ENCODE measurements at places on chromosomes 5 and 9. TPM values are rescaled to one million over a fixed set of nuclear protein-coding genes. Genes with fewer than 3 reads are reported as not detected.

DNA sequence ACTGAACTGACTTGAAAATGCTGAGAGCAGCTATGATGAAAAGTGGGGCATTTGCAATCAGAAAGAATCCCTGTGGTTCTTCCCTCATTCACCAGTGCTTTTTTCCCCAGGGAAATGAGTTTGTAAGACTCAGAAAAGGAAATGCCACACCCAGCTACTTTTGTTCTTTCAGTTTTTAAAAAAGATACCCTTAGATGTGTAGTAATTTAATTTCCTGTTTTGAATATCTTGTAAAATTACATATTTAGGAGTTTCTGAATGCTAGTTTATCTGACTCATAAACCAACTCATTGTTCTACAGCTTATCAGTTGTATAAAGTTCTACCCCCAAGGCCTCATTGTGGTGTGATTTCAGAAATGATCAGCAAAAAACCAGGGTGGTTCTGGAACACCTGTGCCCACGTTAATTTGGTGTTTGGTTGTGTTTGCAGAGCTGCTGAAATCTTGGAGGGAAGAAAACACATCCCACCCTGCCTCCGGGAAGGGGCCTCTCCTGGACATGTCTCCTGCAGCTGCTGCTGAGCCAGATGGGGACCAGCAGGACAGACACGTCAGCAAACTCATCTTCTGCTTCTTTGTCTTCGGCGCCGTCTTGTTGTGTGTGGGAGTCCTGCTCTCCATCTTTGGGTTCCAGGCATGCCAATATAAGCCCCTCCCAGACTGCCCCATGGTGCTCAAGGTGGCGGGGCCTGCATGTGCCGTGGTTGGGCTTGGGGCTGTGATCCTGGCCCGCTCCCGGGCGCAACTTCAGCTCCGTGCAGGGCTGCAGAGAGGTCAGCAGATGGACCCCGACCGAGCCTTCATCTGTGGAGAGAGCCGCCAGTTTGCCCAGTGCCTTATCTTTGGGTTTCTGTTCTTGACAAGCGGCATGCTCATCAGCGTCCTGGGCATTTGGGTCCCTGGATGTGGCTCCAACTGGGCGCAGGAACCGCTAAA is 2.8 kb downstream of the TMEM171 start:
- peaks cover 39% of the 10 kb centered on the region for H3K4me1 ChIP-seq
- no peak overlapping the region for H3K4me3 ChIP-seq
- peaks cover 9% of the 10 kb centered on the region for H3K36me3 ChIP-seq
- H3K27ac ChIP-seq, result peak overlapping the region; percentile 54
- no peaks in the 10 kb centered on the region for H3K27me3 ChIP-seq

DNA sequence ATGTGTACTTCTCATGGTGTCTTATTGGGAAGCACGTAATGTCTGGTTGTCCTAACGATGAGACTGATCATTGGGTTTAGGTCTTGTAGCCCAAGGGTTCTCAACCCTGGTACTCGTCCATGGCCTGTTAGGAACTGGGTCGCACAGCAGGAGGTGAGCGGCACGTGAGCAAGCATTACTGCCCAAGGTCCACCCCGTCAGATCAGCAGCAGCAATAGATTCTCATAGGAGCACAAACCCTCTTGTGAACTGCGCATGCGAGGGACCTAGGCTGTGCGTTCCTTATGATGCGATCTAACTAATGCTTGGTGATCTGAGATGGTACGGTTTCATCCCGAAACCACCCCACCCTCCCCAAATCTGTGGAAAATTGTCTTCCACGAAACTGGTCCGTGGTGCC is 33.5 kb downstream of the CNOT6 start:
- no peak overlapping the region for H3K4me3 ChIP-seq
- no peak for DNase-seq
- H3K4me1 ChIP-seq, result no peaks in the 10 kb centered on the region
- H3K27me3 ChIP-seq, result no peaks in the 10 kb centered on the region

GRCh38 chr9:7606591-7606990 is 193.0 kb downstream of the DMAC1 start:
- H3K27me3 ChIP-seq, result no peaks in the 10 kb centered on the region
- H3K36me3 ChIP-seq, result no peaks in the 10 kb centered on the region

DNA sequence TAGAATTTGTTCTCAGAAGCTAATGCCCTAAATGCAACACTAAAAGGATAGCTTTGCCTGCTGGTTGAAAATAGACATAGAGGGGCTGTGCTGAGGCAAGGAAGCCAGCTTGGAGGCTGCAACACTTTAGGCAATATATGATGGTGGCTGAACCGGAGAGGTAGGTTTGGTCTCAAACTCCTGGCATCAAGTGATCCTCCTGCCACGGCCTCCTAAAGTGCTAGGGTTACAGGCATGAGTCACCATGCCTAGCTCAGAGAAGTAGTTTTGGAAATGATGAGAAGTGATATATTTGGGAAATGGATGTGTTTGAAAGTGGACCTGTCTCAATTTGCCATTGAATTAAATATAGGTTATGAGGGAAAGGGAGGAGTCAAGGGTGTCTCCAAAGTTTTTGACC is 10.0 kb downstream of the DUSP1 start:
- peaks cover 29% of the 10 kb centered on the region for H3K4me1 ChIP-seq
- peaks cover 6% of the 10 kb centered on the region for H3K36me3 ChIP-seq
- no peak overlapping the region for H3K27ac ChIP-seq
- no peak for DNase-seq

DNA sequence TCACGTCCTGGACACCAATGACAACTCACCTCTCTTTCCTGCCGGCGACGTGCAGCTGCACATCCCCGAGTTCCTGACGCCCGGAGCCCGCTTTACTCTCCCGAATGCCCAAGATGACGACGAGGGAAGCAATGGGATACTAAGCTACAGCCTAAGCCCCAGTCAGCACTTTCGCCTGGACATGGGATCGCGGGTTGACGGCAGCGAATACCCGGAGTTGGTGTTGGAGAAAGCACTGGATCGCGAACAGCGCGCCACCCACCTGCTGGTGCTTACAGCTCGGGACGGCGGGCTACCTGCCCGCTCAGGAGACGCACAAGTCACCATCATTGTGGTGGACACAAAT is 1.1 kb downstream of the PCDHAC1 start:
- no peak for DNase-seq
- H3K27me3 ChIP-seq, result peaks cover 3% of the 10 kb centered on the region
- H3K4me3 ChIP-seq, result no peak overlapping the region

- 0 out of 2 replicates have a peak, but pooled peaks cover 4% of the 10 kb centered on the region for H3K27me3 ChIP-seq
- no peaks in the 10 kb centered on the region for H3K36me3 ChIP-seq
- H3K4me3 ChIP-seq, result no peak overlapping the region
- no peak for DNase-seq
- H3K27ac ChIP-seq, result no peak overlapping the region
Measured at GRCh38 chr9:100652850-100653249, 75.0 kb downstream of the CAVIN4 start.

DNA sequence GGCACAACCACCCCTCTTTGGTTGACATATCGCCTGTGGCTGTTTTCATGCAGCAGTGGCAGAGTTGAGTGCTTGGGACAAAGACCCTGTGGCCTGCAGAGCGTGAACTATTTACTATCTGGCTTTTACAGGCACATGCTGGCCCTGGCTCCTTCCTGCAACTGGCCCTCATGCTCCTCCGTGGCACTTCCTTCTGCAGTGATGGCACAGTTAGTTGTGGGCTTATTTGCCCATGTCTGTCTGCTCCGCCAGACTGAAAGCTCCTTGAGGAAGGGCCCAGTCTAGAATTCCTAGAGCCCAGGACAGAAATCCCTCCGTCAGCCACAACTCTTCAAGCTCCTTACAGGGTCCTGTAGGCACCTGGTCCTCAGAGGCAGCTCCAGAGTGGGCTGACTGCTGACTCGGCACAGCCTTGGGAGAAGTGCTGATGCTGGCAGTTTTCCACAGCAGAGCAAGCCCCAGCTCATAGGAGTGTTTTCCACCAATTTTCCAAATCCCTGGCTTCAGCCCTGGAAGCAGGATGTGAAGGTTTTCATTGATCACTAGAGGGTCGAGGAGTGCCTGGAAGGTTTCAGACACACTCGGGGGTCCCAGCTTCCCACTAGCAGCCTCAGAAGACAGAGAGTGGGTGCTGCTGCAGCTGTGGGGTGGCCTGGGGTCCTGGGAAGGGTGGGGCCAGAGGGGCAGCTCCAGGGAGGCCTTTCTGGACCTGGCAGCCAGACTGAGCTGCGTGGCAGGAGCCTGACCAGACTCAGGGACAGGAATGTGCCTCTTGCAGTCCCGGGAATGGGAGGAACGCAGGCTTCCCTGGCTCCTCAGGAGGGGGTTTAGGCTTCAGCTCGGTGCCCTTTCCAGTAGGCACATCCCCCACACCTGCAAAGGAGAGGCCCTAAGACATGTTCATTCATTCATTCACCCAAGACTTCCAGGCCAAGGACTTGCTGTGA is 56.5 kb upstream of the ANGPTL2 start:
- no peak overlapping the region for H3K4me3 ChIP-seq
- H3K36me3 ChIP-seq, result no peaks in the 10 kb centered on the region
- H3K27ac ChIP-seq, result no peak overlapping the region

DNA sequence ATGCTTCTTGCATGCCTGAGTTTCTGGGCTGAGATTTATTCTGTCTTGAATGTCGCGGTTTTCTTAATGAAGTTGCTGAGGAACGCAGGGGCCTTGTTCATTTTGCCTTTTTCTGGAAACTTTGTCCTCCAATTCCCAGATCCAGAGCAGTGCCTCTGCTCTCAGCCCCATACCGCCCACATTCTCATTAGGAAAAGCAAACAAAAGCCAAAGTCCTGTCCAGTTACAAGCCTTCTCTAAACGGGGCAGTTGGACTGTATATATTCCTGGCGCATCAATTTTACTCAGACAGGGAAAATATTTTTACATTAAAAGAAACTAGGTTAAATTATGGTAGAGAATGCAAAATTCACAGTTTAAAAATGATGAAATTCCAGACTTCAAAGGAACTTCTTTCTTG is 1.2 kb upstream of the PSAT1 start:
- H3K4me1 ChIP-seq, result peaks cover 4% of the 10 kb centered on the region
- H3K36me3 ChIP-seq, result no peaks in the 10 kb centered on the region

DNA sequence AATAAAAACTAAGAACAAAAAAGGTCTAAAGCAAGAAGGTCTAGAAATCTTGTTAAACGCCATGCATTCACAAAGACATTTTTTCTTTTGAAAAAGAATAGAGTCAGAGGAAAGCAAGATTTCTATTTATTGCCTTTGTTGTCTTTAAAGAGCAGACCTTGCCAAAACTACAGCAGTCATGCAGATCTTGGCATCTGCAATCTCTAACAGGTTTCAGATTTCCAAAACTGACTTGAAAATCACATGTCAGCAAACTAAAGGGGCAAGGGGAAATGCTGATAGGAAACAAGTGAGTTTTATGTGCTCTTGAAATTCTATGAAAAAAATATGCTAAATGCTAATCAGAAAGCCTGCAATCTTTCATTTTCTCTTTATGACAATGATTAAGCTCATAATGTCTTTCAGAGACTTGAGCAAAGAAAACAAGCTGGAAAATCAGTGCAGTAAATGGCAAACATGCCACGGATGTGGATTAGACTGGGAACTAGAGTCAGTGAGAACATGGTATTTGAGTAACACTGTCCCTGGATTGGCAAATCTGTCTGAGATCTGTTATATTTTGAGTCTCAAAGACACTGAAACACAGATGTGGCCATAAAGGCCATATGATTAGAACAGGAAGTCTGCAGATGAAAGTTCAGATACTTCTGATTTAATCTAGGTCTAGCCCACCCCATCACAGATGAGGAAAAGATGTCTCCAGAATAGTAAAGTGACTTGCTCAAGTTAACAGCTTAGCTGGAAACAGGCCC is 361.4 kb upstream of the RPS23 start:
- no peak for DNase-seq
- no peaks in the 10 kb centered on the region for H3K36me3 ChIP-seq
- no peak overlapping the region for H3K4me3 ChIP-seq
- no peaks in the 10 kb centered on the region for H3K27me3 ChIP-seq
- H3K4me1 ChIP-seq, result peaks cover 7% of the 10 kb centered on the region

The TMEM252 gene
- not detected for total RNA-seq

The BHMT2 gene
- not detected for total RNA-seq

The WWC1 gene
- 13.2 TPM for total RNA-seq
